ENCODE measurements at places on chromosomes 6 and 20.

GRCh38 chr20:43631598-43631997, 35.3 kb upstream of the MYBL2 start:
- no peak for DNase-seq

DNA sequence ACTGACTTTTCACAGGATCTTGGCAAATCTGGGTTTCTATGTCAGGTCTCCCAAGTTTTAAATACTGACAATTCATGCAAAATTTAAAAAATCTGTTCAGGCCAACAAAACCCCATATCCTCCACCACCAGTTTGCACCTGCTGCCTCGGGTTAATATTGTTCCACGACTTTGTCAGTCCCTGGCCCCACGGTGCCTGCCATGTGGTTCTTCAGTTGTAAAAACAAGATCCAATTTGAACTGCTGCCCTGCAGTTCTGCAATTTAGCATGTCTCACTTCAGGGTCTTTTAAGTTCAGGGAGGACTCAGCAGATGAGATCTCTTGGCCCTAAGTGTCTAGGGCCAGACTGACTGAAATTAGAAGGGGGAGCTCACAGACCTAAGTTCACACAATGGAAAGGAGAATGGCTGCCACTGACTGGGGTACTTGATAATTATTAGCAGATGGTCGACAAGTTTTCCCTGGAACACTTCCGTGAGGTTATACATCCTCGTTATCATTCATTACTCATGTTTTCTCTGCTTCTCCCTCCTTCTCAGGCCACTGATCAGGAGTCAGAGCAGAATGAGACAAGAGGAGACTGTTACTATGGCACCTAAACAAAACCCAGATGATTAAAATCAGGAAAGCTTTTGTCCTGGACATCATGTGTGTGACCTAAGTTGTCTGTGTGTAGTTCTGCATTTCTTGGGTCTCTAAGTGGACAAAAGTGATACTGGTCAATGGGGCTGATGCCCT, 223.6 kb downstream of the KIF16B start:
- no peak for DNase-seq

DNA sequence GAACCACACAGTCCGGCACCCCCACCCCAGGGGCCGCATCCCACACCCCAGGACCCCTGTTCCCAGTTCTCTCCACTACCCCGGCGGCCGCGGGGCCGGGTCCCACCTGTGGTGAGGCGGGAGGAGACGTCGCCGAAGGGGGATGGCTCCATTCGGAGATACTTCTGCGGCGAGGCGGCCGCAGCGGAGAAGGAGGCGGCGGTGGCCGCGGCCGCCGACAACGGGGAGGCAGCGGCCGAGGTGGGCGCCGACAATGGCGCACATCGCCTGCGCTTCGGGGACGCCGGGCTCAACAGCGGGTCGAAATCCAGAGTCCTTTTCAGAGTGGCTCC, 723 bp downstream of the AKIRIN2 start:
- no peak for DNase-seq

DNA sequence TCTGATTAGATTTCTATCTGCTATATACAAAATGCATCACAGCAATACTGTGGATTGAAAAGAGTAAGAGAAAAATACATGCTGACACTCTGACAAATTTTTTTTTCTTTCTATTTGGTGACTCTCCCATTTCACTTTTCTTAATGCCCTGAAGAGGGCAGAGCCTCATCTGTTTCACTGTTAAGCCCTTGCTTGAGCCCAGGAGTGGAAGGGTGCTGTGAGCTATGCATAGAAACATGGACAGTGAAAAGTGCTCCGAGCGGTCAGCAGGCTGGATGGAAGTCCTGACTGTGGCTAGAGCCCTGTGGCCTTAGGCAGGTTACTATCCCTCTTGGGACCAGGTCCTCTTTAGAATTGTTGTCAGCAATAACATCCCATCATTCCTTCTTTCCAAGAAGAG, 17.4 kb upstream of the CSE1L start:
- no peak for DNase-seq

GRCh38 chr6:159555082-159555875, 137.8 kb downstream of the SOD2 start:
- no peak for DNase-seq

- no peak for DNase-seq
Measured at GRCh38 chr6:89555806-89556205, 82.7 kb downstream of the LYRM2 start.

GRCh38 chr6:5846889-5847288, 159.8 kb downstream of the NRN1 start:
- DNase-seq = no peak

DNA sequence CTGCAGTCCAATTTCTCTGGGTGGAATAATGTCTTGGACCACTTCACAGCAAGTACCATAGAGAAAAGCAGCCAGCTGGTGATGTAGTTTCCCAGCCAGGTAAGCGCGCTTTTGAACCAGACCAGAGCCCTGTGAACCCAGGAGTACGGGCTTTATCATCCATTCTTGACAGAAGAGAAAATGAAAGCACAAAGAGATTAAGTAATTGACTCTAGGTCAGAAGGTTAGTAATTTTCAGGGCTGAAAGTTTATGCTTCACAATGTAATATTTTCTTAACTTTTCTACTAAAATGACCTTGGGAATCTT, 7.1 kb upstream of the UST start:
- DNase-seq = no peak

- DNase-seq = peak; percentile 22
Measured at GRCh38 chr6:169702840-169703246, 917 bp downstream of the C6orf120 start.

DNA sequence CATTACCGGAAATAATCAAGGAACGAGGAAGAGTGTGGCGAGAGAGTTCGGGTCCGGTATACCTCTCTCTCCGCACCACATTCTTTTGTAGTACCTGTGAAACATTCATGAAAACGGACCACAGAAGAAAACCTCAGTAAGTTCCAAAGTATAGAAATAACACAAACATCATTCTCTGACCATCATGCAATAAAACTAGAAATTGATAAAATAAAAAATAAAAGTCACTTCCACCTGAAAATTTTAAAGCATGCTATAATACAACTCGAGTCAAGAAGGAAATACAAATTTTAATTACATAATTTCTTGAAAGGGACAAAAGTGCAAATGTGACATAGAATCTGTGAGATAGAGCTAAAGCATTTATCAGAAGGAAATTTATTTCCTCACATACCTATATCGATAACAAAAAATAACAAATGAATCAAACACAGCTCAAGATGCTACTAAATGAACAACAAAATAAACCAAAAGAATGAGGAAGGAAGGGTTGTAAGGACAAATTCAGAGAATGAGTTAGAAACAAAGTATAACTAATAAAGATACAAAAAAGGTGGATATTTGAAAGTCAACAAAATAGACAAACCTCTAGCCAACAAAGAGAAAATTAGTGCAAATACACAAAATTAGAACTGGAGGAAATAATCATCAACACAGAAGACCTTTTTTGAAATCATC, 84.2 kb downstream of the TRIM27 start:
- DNase-seq = no peak

DNA sequence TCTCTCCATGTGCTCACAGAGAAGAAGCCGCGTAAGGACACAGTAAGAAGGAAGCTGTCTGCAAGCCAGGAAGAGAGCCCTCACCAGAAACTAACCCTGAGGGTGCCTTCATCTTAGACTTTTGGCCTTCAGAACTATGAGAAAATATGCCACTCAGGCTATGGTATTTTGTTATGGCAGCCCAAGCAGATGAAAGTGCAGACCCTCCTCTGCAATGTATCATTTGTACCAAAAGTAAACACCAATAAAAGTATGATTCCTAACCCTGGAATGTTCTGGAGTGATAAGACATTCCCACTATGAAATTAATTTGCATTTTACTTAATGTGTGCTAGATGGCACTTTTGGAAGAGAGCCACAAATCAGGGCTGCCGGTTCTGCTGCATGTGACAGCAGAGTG, 594.3 kb downstream of the UTRN start:
- DNase-seq = no peak

DNA sequence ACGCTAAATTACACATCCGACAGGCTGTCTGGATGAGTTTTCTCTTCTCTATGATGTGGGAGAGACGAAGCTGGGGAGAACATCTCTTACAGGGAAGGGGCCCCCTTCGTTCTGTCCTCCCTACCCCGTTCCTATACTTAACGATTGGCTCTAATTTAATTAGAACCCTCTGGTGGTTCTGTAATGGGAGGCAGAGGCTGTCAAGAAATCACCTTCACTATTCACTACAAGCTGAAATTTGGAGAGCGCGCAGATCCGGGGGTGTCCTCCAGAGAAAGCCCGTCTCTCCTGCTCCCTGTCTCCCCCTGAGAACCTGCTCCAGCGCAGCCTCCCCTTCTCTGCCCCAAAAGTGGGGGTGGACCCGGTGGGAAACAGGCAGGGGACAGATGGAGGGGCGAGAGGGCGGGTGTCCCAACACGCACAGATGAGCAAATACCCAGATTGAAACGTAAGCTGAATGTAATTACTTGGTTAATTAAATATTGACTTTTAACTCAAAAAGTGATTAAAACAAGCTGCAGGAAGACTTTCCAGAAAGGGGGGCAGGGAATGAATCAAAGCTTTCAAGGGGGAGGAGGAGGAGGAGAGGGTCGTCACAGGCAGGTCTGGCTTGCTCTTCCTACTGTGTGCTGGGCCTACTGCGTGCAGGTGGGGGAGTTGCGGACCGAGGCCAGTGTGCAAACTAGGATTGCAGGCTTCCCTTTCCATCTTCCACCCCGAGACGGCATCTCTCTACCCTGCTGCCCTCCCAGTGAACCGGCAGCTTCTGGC, 1.3 kb downstream of the SULF2 start:
- DNase-seq = no peak

DNA sequence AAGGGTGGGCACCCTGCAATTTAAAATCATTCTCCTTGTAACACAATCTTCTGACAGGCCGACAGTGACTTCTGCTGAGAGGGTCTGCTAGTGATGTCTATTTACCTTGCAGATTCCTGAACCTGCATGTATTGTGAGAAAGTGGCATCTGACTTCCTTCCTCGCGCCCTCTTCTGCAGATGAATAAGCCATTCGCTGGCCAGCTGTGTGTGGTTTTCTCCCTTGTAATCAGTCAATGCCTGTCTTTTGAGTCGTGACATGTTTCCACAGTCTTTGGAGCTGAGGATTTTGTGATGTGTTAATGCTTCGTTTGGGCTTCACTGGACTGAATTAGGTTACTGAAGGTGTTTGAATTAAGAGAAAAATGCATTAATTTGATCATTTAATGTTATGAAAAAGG, 125.3 kb downstream of the GRM1 start:
- DNase-seq = no peak

DNA sequence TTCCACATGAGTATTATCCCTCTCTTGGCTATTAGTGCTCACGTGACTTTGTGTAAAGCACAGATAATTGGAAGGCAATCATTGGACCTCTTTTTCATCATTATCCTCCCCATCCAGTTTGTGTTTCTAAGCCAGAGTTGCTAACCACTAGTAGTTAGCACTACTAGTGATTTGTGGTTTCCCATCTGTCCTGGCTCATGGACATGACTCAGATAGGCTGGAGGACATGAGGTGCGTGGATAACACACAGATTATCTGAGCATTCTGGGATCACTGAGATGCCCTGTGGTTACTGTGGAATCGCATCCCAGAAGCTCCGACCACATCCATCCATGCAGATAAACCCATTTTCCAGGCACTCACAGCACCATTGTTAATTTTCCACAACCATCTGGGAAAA, 123.8 kb upstream of the NAA20 start:
- DNase-seq = no peak

DNA sequence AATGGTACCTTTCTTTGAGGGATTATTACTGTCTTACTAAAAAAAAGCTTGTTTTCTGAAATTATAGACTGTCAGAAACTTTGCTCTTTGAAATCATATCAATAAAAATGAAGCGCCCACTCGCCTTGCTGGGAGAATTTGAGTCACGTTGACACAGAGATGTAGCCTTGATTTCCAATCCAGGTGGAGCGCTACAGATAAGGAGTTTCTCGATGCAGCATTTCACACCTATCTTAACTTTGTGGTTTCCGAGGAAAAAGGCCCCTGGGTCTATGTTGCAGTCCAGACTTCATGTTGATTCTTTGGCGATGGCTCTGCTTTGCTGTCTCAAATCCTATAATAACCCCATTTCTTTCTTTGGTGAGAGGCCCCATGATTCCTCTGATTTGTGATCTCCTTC, 158.1 kb upstream of the ARG1 start:
- no peak for DNase-seq

- no peak for DNase-seq
Measured at GRCh38 chr20:60192326-60192725, 234.1 kb downstream of the CDH26 start.

DNA sequence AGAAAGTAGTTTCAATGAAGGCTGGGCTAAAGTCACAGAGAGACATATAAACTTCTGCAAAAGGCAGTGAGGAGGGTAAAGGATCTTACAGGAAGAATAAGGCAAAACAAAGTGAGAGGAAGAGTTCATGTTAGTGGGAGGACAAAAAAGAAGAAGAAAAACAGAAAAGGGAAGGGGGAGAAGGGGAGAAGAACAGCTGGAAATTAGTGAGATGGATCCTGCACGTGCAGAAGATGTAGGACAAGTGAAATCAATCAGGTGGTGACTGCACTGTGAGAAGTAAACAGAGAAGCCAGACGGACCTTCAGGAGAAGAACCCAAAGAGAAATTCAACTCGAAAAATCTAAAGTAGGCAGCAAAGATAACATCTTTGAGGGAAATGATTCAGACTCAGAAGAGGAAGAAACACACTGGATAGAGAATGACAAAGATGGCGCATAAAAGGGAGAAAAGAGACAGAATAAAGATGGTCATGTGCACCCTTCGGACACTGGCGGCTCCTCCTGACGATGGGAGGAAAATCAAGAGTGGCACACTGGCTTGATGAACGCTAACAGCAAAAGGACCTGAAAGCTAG, 105.9 kb downstream of the MYB start:
- no peak for DNase-seq

DNA sequence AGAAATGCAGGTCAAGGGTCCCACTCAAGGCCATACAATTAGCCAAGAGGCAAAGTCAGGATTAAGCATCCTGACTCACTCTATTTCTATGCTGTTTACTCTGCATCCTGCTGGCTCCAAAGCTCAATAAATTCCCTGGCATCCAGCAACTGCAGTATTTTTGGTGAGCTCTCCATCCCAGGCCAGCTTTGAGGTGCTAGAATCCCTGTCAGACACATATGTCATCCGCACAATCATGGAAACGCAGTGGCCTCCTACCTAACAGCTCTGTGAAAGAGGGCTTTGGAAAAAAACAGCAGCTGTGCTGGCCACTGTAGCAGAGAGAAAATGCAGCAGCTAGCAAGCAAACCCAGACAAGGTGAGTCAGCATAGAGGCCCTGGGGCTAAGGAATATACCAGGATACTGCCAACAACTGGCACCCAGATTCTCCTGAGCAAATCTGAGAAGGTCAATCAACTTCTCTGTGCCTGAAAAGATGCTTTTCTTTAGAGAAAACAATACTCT, 58.4 kb downstream of the ANKEF1 start:
- DNase-seq = no peak

GRCh38 chr6:144659202-144660182, 374.4 kb downstream of the UTRN start:
- DNase-seq = no peak

- no peak for DNase-seq
Measured at GRCh38 chr6:41122373-41122772, 31.8 kb downstream of the TREML1 start.

GRCh38 chr20:60837173-60837770, 414.8 kb upstream of the CDH4 start:
- DNase-seq = no peak

Measured in GM12892 (cell line).